HT-29 (cell line): ENCODE measurements at places on chromosomes 12 and 14.

- peak; percentile 74 for DNase-seq
Observed at GRCh38 chr14:56474419-56475022, 105.1 kb upstream of the TMEM260 start.

GRCh38 chr12:57434517-57435223 lies at the start of gene INHBC:
Gene INHBC (plus strand): TSS chr12:57434784. CDS start chr12:57434887, 103 bp downstream.
- no peak for DNase-seq

DNA sequence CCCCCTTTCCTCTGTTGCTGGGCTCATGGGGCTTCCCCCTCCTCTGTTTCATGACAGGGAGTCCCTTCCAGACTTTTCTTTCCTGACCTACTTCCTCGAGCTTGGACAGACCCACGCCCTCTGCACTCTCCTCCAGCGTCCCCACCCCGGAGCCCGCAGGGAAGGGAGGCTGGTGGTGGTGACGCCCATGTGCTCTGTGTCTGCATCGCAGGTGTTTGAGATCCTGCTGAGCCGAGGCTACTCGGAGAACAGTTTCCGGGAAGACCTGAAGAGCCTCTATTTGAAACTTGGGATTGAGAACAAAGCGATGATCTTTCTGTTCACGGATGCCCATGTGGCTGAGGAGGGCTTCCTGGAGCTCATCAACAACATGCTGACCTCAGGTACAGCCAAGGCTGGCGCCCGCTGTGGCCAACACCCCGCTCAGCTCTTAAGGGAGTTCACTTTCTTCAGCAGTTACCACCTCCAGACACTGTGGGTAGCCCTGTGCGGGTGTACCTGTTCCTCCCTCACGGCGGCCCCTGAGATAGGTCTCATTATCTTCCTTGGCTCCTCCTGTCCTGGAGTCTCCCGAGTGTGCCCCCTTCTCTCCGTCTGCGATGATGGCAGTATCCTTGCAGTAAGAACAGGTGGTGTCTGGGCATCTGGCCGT lies 85.6 kb downstream of the CCDC92 start:
- DNase-seq = no peak

GRCh38 chr12:55704824-55705718 lies 2.6 kb downstream of the ITGA7 start:
- DNase-seq = no peak

GRCh38 chr14:22887260-22887989 lies 4.4 kb downstream of the REM2 start:
- DNase-seq = peak; percentile 73

DNA sequence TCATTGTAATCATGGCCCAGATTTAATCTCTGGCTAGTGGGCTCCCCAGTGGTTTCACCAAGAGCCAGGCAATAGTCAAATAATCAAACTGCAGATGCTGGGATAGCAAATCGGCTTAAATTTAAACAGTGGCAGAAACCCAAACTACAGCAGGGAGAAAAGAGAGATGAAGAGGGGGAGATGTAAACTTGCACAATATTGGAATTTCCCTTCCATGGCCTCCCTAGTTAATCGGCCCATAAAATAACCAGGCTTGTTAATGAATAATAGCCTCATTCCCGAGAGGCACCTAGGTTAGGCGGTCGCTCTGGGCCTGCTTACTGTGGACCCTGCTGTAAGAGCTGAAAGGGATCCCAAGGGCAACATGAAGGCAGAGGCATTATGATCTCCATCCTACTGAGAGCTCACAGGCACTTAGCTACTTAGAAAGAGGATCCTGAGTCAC lies 116.2 kb downstream of the NUAK1 start:
- DNase-seq = no peak

- DNase-seq = peak; percentile 73
Observed at GRCh38 chr12:47078733-47079467, 521 bp upstream of the PCED1B start.

- DNase-seq = no peak
Observed at GRCh38 chr14:72864712-72865365, 29.1 kb downstream of the DPF3 start.

- DNase-seq = no peak
Observed at GRCh38 chr12:130139567-130140421, 22.5 kb upstream of the FZD10 start.

- no peak for DNase-seq
Observed at GRCh38 chr14:96231526-96232130, 24.4 kb upstream of the BDKRB1 start.

- DNase-seq = no peak
Observed at GRCh38 chr14:49931523-49931922, 38.6 kb downstream of the ARF6 start.

DNA sequence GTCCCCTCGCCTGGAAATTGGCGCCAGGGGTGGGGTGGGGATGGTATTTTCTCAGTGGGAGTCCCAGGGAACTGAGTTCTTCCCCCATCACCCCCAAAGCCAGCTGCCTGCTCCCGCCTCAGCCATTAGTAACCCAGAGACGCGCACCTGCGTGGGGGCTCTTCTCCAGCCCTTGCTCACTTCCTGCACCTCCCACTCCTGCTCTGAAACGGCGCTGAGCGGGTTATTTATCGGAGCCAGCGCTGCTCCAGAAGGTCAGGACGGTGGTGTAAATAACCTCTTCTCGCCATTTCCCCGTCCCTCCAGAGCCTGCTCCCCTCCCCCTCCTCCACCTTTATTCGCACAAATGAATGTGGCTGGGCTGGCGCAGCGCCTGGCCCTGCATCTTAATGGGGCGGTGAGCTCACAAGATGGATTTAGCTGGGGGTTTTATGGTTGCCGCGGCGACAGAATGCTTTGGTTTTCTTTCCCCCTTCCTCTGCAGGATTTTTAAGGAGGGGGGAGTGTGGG lies 12.2 kb downstream of the GPR84 start:
- DNase-seq = no peak

- DNase-seq = no peak
Observed at GRCh38 chr12:10563966-10564365, 49.4 kb downstream of the MAGOHB start.

- DNase-seq = no peak
Observed at GRCh38 chr12:41436076-41436475, 248.0 kb downstream of the PDZRN4 start.

- DNase-seq = peak; percentile 23
Observed at GRCh38 chr12:64385468-64385867, 5.1 kb downstream of the C12orf56 start.

DNA sequence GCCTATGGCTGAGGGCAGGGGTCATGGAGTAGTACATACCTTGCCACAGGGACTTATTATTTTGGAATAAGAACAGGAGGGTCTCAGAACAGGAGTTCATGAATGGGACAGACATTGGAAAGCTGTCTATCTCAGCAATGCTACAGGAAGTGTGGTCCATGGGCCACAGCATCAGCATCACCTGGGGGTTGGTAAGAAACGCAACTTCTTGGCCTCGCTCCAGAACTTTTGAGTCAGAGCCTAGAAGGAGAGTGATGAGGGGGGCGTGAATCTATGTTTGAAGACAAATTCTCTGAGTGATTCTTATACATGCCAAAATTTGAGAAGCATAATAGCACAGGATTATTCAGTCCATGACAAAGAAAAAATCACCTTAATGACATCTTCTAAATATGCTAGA lies 156.6 kb downstream of the RPAP3 start:
- DNase-seq = no peak

DNA sequence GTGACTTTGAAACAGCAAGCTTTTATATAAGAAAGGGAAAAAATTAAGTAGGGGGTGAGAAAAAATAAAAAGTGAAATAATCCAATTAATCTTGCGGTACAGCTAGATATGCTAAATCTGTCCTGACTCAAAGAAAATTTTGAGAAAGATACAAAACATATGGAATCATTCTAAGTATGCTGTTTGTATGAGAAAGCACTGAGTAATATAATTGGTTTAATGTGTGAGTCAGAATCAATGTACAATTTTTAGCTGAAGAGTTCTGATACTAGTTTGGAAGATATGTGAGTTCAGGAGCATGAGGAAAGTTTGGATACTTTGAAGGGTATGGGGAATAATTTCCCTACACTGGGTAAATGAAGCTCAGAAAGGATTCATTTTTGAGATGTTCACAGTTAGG lies 190.9 kb upstream of the RASSF8 start:
- no peak for DNase-seq

- peak; percentile 57 for DNase-seq
Observed at GRCh38 chr12:115354007-115354890, 670.3 kb upstream of the TBX3 start.

DNA sequence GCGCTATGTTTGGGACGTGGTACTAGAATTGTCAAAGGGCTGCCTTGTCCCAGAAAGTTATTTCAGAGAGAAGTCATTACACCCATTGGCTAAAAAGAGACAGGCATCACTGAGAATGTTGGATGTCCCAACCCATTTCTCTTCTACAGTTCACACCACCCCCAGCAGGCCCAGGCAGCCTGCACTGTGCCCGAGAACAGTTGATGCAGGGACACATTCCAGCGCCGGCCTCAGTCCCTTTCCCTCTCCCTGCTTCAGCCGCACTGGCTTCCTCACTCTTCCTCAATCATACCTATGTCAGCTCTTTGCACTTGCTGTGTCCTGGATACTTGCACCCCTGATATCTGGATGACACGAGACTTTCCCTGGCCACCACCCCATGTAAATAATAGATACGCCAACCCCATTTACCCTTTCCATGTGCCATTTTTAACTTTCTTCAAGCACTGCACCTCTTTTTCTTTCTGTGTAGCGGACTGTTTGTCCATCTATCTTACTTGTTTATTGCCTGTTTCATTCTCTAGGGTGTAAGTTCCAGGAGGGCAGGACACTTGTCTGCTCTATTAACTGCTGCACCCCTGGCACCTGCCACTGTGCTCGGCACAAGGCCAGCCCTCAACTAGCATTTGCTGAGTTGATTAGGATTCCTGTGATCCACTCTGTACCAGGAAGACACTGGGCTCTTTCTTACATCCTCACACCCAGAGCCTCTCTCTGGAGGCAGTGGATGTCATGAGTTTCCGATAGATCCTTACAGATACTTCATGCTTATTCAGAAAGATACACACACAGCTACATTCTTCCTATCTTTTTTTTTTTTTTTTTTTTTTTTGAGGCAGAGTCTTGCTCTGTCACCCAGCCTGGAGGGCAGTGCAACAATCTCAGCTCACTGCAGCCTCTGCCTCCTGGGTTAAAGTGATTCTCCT lies 76.6 kb upstream of the CEP83 start:
- no peak for DNase-seq

DNA sequence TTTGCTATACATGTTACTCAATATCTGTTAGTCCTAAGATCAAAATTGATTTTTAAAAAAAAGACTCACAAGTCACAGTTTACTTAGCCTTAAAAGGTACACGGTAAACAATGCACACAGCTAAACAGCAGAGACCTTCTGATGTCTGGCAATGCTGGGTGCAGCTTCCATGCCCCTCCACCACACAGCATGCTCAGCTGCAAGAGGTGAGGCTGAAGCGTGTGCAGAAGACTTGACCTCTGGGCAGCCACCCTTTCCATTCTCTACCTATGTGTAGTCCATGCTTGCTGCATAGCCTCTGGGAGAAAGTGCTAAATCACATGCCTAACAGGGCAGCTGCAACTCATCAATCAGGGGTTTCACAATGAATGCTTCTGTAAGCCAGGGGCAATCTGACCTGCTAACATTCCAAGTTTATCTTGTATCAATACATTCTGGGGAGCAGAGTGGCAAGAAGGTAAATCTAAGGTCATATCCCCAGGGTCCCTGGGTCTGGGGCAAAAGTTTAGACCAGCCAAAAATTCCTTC lies 44.5 kb upstream of the AMN1 start:
- DNase-seq = no peak
